ENCODE measurements at places on chromosomes 13 and 19. TPM values are rescaled to one million over a fixed set of nuclear protein-coding genes. Genes with fewer than 3 reads are reported as not detected.

The PRR19 gene
- not detected for total RNA-seq

GRCh38 chr19:5093948-5094718, 125.2 kb downstream of the KDM4B start:
- DNase-seq = no peak

DNA sequence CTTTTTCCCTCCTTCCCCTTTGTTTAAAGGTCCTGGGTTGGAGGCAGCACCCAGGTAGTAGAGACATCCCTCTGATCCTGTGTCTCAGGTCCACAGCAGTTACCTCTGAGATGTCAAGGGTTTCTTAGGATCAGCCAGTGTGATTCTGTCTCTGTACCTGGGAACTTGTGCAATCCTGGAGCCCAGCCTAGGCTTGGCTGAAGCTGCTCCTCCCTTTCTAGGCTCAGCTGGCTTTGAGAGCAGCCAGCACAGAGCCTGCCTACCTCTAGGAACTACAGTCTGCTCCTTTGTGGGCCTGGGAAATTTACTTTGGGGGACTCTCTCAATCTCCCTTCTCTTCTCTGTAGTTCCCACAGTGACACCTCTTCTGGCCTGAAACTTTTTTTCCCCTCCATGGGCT, 171.6 kb downstream of the MTUS2 start:
- DNase-seq = no peak

The SERP2 gene
- total RNA-seq = 1.6 TPM

The KLC3 gene
- 2.7 TPM for total RNA-seq

GRCh38 chr19:351976-352625, 7.5 kb upstream of the MIER2 start:
- DNase-seq = no peak
